SJCRH30 (cell line): ENCODE measurements at places on chromosomes 5 and 9. TPM values are rescaled to one million over a fixed set of nuclear protein-coding genes. Genes with fewer than 3 reads are reported as not detected.

DNA sequence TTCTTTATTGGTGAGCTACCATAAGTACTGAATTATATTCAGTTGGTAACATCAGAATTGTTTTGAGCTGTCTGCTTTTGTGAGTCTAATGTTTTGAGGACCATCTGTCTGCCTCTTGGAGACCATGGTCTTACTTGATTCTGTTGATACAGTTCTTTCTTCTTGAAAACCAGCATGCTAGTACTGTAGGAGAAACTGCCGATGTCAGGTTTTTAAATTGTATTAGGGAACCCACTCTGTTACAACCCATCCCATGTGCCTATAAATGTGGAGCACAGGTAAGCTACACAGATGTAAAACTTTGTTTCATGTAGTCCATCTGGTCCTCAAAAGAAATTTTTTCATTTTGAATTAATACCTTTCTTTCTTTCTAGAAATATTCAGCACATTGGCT is 103.4 kb upstream of the DMRTA1 start:
- no peak for DNase-seq

DNA sequence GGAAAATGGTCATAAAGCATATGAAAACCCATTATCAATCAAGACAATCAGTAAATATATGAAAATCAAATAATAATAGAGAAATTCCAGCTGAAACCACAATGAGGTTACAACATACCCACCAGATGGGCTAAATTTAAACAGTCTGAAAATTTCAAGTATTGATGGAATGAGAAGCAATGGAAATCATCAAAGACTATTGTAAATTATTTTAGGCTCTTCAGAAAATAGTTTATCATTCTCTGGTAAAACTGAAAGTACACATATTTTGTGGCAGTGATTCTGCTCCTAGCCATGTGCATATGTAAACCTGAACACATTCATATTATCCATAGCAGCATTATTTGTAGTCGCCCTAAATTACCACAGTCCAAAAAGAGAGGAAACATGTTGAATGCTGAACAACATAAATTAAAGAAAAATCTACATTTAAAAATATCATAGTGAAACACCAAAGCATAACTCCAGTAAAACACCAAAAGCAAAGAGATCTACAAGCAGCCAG is 215.3 kb downstream of the PRELID2 start:
- no peak for DNase-seq

DNA sequence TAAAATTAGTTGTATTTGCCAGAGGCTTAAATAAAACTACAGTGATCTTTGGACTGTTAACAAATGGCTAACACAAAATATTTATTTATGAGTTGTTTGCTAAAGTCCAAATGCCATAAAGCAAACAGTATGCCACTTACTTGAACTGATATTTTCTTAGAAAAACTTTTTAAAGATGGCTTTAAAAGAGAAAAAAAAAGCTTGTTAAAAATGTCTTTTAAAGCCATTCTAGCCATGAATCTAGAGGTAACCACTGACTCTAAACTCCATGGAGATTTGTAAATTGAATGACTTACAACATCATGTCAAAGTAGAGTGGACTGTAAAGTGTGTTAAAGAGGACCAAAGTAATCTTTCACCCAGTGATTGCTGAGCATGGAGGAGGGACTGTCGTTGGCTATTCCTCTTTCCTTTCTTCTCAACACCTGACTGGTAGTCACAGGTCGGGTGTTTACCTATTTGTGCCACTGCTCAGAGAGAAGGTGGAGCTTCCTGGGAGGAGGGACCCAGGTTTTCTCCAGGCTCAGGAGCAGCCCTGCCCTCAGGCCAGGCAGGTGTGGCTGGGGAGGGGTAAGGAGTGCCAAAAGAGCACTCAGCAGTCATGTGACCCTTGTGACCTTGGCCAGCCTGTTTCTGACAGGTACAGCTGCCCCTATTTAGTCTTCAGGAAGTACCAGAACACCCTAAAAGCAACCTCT is 69.1 kb upstream of the TJP2 start:
- DNase-seq: no peak

DNA sequence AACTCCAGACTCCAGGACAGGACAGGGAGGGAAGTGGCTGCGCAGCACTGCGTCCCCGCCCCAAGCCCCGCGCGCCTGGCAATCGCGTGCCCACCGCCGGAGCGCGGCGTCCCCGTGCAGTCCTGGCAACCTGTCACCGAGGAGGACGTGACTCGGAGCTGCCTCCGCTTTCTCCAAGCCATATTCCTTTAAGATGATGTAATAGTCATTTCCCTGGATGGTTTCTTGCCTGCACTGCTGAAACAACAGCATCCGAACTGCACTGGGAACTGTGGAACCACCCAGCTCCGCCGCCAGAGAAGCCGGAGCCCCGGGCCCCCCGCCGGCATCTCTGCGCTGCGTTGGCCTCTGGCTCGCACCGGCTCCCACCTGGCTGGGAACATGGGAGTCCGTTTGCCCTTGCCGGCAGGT is 34.5 kb downstream of the KCTD16 start:
- DNase-seq: no peak

DNA sequence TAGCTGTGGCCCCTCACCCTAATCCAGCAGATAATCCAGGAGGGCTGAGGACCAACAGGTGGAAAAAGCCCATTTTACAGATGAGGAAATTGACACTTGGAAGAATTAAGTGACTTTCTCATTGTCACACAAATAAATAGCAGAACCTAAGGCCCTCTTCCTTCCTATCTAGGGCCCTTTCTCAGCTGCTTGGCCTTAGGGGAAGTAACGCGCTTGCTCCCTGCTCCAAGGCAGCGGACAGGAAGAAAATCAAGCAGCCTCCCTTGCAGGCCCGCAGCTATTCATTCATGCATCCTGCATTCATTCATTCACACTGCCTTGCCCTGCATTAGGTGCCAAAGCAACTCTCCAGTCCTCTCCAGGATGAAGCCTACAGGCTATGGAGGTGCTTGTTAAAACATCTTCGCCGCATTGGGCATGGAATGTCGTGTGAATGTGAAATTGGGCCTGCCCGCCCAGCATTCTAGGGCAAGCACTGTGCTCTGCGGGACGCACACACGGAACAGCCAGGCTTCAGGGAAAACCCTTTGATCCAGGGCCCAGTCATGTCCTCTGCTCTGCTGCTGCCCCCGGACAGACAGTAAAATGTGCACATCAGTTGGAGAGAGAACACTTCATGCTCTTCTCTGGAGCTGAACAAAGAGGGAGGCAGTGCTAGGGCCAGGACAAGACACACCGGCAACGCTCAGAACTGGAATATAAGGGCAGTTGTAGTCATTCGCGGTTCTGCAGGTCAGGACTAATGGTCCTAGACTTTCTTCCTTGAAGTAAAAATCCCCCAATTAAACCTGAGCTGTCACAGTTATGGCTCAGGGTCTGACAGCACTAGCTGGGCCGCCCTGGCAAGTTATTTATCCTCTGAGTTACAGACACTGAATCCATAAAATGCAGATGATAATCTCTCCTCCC is 166.0 kb downstream of the COL23A1 start:
- DNase-seq: no peak

SUSD3 gene
- total RNA-seq: not detected in 2 replicates

CDX1 gene
- not detected in 2 replicates for total RNA-seq

ARHGEF28 gene
- 5.2 and 5.8 TPM in 2 replicates for total RNA-seq
